ENCODE measurements at places on chromosomes 12 and 14.

DNA sequence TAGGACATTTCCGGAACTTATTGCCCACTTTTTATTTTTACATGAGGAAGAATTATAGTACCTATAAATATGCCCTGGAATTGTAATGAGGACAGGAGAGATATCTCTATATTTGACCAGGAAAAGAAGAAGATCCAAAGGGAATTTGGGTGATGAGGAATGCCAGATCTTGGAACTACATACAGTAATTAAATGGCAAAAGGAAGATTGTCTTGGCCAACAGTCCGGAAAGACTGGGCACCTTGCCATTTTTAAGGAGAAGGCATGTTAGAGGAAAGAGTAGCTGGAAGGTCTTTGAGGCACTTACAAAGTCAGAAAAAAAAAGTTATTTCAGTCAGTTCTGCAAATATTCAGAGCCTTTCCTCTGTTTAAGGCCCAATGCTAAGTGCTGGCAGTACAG, 616.4 kb downstream of the MED13L start:
- no peak for DNase-seq

GRCh38 chr12:115257791-115258190, 573.8 kb upstream of the TBX3 start:
- no peak for DNase-seq

DNA sequence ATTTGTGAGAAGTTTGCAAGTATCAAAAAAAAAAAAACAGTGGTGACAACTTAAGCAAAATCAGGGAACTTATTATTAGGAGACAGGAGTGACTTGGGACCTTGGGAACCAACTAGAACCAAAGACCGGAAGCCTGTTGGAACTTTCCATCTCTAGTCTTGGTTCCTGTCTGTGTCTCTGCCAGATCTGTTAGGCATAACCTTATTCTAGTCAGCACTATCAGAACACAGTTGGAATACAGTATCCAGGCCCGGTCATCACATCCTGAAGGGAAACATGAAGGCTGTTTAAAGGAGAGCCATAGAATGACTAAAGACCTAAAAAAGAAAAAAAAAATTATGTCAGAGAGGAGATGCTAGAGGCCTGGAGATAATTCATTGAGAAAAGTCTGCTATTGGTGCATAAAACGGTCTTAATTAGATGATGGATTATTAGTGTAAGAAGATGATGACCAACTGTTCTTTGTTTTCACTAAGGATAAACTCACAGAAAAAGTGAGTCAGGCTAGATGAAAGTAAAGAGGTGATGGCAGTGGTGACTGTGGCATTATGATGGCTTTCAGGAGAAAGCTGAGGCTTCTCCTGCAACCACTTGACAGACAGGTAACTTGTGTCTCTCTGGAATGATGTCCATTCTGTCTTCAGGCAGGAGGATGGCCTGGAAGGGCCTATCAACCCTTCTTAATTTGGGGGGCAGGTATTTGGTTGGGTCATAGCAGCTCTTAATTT, 28.2 kb downstream of the DACT1 start:
- DNase-seq = no peak

GRCh38 chr14:94342334-94342934, 19.3 kb upstream of the SERPINA6 start:
- DNase-seq = no peak

- no peak for DNase-seq
These were observed 9.2 kb downstream of the PSMC6 start for GRCh38 chr14:52716155-52716554.

DNA sequence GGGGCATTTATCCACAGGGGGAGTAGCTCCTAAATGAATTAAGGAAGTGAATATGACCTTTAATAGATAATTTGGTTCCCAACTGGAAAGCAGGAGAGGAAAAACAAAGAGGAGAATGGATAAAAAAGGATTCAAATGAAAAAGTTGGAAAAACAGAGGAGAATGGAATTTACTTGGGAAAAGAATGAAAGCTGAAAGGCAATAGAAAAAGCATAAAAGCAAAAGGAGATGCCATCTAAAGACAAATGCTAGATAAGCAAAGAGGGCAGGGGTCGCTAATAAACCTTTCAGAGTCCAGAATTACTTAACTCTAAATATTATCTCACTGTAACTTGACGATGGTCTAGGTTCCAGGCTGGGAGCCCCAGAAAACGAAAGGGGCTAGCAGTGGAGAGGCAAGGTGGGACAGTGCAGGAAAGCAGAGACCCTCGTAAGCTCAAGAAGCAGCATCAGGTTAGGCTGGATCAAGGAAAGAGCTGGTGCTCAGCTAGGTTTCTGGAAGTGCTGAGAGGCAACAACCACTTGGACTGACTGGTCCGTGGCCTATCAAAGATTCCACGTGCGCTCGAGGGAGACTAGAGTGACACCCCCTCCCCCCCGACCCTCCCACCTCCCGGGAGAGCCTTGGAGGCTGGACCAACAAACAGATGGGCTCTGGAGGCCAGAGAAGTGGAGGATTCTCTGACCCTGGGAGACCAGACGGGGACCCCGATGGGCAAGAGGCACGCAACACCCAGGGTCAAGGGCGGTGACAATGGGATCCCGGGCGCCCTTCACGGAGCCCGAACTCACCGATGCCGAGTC, 1.2 kb downstream of the SLC2A13 start:
- DNase-seq = no peak
